ENCODE measurements at places on chromosomes 11 and 22. TPM values are rescaled to one million over a fixed set of nuclear protein-coding genes. Genes with fewer than 3 reads are reported as not detected.

Gene SHISAL1
- total RNA-seq, result 1.6 TPM

Gene KRTAP5-7
- total RNA-seq, result not detected

Gene DDX25
- not detected for total RNA-seq

Gene OR4A47
- total RNA-seq, result not detected

Gene IL18
- total RNA-seq, result 9.0 TPM

Gene TEX12
- total RNA-seq, result not detected

Gene OR2D2
- not detected for total RNA-seq

Gene GLYATL1
- total RNA-seq, result 8.6 TPM

Gene NXPE4
- not detected for total RNA-seq

Gene SPINDOC
- total RNA-seq, result 5.0 TPM

Gene APOA4
- total RNA-seq, result 14.3 TPM

Gene SERPING1
- total RNA-seq, result 607 TPM

Gene THY1
- 3.5 TPM for total RNA-seq

GRCh38 chr22:30872285-30873041 is 96.1 kb downstream of the MORC2 start:
- DNase-seq, result peak; percentile 43

GRCh38 chr11:126968915-126969314 is 31.7 kb downstream of the KIRREL3 start:
- no peak for DNase-seq

DNA sequence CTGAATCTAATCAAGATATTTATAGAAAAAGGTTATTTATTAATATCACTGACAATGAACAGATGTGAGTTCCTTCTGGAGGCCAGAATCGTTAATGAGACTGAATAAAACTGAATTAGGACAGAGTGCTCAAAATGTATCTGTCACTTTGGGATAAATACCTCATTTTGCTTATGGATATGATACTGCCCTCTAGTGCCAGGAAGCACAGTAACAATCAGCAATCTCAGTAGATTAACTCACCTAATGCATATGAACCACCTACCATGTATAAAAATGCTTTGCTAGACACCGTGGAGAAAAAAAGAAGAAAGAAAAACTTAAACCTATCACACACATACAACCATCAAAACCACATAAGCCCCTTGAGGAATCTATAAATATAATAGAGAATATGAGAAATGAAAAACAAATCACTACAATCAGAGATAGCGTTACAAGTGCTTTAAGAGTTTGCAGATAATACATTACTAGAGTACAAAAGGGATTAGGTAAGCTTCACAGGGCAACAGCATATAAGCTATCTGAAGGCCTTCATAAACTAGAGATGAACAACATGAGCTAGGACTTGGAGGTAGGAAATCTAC is 117.4 kb downstream of the SGSM3 start:
- DNase-seq, result no peak

GRCh38 chr22:39182478-39183030 is 30.1 kb upstream of the CBX7 start:
- DNase-seq, result no peak

DNA sequence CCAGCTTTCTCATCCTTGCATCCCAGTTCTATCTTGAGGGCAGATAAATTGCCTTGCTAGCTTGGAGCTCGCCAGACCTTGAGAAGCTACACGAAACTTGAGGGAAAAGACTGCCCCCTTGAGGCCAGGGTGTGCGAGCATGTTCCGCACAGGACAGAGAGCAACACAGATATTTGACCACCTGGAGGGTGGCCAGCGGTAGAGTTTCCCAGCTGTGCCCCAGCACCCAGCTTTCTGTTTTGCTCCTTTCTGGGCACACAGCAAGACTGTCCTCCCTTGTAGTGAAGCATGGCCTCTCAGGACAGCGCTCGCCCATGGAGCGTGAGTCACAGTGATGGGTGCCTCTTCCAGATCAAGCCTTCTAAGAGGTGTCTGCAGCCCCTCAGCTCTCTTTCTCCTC is 23.5 kb downstream of the SPATA19 start:
- DNase-seq, result no peak

GRCh38 chr11:7522546-7522945 is 8.7 kb downstream of the PPFIBP2 start:
- DNase-seq, result no peak

DNA sequence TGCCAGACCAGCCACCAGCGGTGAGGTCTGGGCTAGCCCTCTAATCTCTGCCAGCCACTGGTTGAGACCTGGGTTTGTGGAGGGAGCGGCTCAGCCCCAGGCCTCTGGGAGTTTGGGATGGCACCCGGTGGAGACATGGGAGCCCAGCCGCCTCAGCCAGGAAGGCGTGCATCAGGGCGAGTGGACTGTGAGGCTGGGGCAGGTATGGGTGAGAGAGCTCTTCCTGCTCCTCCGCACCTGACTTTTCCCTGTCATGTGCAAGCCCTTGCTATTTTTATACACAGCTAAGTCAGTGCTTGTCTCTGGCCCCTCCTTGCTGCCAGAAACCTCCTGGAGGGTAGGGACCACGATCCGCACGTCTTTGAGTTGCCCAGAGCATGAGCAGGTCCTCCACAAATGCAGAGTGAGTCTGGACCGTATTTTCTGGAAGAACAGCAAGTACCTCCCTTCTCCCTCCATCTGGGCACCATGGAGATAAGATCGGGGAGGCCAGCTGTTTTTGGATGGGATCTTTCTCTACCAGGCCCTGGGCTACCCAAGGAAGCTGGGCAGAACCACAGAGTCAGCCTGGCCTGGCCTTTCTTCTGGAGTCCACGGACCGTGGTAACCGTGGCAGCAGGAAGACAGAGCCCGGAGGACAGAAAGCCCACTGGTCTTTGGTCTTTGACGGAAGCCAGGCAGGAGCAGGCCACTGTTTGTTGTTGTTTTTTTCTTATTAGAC is 53.3 kb downstream of the IGLL1 start:
- DNase-seq, result no peak

- no peak for DNase-seq
These were observed 40.9 kb upstream of the SCUBE2 start for GRCh38 chr11:9132203-9132878.

GRCh38 chr11:96154802-96155520 is 188.0 kb downstream of the MAML2 start:
- DNase-seq, result no peak

- no peak for DNase-seq
These were observed 433.3 kb downstream of the BUD13 start for GRCh38 chr11:116339306-116340098.

- no peak for DNase-seq
These were observed 360.8 kb downstream of the TBC1D22A start for GRCh38 chr22:47123006-47123826.

- no peak for DNase-seq
These were observed 156.1 kb upstream of the NECTIN1 start for GRCh38 chr11:119885067-119885466.

GRCh38 chr11:72617080-72617762 is 57.0 kb downstream of the PDE2A start:
- DNase-seq, result no peak

DNA sequence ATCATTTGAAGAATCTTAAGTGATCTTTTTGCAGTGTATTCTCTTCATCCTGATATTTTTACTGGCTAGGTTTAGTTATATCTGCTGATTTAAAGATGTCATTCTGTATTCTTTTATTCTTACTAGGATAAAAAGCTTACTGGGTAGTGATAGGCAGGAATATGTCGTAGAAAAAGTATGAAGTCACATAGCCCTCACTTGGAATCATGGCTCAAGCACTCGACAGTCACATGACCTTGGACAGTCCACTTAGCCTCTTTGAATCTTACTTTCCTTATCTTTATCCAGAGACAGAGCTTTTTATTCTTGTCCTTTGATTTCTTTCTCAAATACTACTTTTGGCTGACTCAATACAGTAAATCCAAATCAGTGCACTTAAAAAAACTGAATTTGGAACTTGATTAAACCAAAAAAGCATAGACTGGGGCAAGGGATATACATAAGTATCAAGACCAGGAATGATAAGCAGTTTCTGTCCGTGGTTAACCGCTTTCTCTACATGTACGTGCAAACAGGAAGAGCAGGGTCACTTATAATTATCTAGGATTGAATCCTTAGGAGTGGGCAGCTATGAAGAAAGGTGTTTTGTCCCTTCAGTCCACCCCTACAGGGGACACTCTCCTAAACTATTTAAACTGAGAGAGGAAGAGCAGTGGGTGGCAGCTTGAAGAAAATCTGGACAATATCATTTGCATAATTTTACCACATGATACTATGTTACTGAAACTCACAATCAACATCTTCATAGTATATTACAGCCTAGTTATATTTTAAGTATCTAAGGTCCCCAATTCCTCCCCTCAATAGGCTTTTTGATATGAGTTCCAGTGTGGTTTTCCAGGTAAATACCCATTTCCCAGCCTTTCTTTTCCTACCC is 8.0 kb downstream of the MMP7 start:
- no peak for DNase-seq

DNA sequence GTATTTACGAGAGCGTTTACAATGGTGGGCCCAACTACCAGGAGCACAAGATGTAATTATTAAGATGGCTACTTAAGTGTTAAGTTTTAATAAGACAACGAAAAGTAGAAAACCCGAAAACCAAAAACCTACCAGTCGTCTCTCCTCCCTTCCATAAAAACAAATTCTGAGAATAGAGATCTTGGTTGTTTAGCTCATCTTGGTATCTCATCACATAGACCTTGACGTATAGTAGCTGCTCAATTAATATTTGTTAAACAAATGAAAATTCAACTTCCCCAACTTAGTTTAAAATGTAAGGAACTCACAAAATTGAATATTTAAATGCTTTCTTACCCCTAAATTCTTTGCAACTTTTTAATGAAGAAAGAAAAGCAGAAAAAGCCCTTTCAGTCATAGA is 669 bp downstream of the KDM4D start:
- no peak for DNase-seq

- DNase-seq, result no peak
These were observed 19.8 kb downstream of the PTDSS2 start for GRCh38 chr11:469684-470560.

DNA sequence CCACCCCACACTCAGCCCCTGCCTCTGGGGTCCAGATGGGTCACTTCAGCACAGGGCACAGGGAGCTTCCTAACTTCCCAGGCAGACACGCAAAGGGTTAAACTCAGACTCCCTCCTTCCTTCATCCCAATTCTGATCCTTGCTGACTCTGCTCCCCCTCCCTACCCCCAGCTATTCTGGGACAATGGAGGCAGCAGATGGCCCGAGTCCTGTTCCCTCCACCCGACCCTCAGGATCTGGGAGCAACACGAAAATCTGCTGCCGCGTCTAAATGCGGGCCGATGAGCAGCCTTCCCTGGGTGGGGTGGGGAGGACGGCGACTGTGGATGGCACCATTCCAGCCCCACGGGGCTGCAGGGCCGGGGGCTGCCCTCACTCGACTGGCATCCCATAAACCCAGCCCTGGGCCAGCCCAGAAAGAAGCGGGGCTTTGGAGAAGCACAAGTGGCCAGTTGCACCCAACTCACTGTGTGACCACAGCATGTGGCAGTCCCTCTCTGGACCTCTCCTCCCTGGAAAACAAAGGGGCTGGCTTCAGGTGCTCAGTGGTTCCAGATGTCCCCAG is 18.7 kb downstream of the MFNG start:
- no peak for DNase-seq

DNA sequence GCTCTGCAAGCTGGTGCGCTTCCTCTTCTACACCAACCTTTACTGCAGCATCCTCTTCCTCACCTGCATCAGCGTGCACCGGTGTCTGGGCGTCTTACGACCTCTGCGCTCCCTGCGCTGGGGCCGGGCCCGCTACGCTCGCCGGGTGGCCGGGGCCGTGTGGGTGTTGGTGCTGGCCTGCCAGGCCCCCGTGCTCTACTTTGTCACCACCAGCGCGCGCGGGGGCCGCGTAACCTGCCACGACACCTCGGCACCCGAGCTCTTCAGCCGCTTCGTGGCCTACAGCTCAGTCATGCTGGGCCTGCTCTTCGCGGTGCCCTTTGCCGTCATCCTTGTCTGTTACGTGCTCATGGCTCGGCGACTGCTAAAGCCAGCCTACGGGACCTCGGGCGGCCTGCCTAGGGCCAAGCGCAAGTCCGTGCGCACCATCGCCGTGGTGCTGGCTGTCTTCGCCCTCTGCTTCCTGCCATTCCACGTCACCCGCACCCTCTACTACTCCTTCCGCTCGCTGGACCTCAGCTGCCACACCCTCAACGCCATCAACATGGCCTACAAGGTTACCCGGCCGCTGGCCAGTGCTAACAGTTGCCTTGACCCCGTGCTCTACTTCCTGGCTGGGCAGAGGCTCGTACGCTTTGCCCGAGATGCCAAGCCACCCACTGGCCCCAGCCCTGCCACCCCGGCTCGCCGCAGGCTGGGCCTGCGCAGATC is 16.5 kb downstream of the P2RY2 start:
- peak; percentile 0 for DNase-seq

- no peak for DNase-seq
These were observed 25.4 kb upstream of the SORL1 start for GRCh38 chr11:121426476-121427399.

GRCh38 chr22:44442851-44443595 is 55.0 kb downstream of the RTL6 start:
- DNase-seq, result peak; percentile 28

- no peak for DNase-seq
These were observed 105.3 kb downstream of the MORC2 start for GRCh38 chr22:30863081-30863833.

DNA sequence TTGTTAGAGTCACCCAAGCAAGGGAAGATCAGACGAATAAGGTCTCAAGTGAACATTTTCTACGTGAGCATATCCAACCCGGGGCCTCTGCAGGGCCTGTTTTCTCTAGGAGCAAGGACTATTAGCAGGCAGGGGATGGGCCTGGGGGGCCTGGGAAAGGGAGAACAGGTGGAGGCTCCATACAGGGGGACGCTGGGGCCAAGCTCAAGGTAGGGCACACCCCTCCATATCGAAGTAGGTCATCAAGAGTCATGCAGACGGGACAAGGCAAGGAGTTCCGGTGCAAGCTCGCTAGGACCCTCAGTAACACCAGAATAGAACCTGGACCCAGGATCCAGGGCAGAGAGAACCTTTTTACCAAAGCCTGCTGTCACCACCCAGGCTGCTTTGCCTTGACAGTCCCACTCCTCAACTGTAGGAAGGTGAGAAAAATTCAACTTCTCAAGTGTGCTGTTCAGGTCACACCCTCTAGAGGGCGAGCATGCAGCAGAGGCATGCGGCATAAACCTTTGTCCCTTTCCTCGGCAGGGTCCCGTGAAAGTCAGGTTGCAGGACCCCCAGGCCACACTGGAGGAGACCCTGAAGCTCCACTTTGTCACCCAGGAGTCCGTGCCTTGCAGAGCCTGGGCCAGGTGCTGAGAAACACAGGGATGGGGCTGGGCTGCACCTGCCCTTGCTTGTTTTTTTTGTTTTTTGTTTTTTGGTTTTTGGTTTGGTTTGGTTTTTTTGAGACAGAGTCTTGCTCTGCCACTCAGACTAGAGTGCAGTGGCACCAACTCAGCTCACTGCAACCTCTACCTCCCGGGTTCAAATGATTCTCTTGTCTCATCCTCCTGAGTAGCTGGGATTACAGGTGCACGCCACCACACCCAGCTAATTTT is 8.6 kb upstream of the APOBEC3B start:
- DNase-seq, result no peak

GRCh38 chr11:46528445-46529094 is 65.3 kb downstream of the AMBRA1 start:
- DNase-seq, result no peak

DNA sequence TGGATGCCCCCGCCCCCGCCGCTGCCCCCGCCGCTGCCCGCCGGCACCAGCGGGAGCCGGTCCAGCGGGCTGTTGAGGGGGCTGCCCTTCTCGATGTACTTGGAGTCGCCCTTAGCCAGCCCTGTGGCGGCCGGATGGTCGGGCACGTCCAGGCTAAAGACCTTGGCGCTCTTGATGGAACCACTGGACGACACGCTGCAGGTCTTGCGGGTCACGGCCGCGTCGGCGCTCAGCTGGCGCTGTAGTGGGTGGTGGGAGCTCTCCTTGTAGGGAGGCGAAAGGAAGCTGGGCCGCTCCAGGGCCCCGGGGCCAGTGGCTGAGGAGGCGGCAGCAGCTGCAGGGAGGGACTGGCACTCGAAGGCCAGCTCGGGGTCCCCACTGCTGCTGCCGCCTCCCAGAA is 53.8 kb downstream of the ELFN2 start:
- DNase-seq, result no peak

Measured in ascending aorta (tissue), 2 donors.